ENCODE measurements at places on chromosomes 7 and 10. TPM values are rescaled to one million over a fixed set of nuclear protein-coding genes. Genes with fewer than 3 reads are reported as not detected.

DNA sequence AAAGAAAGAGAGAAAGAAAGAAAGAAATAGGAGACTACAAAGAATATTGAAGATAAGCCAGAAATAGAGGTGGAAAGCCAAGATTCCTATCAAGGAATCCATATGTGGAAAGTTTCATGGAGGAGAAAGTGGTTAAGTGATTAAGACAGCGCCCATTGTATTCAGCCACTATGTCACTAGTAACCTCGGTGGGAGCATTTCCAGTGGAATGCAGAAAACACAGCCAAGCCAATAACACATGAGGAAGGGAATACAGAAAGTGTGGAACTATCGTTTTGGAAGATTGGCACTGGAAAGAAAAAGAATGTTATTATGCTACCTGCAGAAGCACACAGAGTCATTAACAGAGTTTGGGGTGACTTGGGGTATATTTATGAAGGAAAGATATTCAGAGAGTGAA, 2.7 kb downstream of the MGAM2 start:
- peaks cover 2% of the 10 kb centered on the region for H3K27me3 ChIP-seq
- no peak overlapping the region for H3K27ac ChIP-seq
- no peak for DNase-seq
- H3K36me3 ChIP-seq: no peaks in the 10 kb centered on the region
- H3K4me1 ChIP-seq: no peaks in the 10 kb centered on the region

ZPBP gene
- not detected for total RNA-seq

GRCh38 chr7:106480161-106480579, 180.8 kb downstream of the CCDC71L start:
- H3K4me3 ChIP-seq: no peak overlapping the region
- H3K27me3 ChIP-seq: peaks cover 7% of the 10 kb centered on the region
- H3K4me1 ChIP-seq: no peaks in the 10 kb centered on the region
- no peaks in the 10 kb centered on the region for H3K36me3 ChIP-seq
- H3K27ac ChIP-seq: no peak overlapping the region

DNA sequence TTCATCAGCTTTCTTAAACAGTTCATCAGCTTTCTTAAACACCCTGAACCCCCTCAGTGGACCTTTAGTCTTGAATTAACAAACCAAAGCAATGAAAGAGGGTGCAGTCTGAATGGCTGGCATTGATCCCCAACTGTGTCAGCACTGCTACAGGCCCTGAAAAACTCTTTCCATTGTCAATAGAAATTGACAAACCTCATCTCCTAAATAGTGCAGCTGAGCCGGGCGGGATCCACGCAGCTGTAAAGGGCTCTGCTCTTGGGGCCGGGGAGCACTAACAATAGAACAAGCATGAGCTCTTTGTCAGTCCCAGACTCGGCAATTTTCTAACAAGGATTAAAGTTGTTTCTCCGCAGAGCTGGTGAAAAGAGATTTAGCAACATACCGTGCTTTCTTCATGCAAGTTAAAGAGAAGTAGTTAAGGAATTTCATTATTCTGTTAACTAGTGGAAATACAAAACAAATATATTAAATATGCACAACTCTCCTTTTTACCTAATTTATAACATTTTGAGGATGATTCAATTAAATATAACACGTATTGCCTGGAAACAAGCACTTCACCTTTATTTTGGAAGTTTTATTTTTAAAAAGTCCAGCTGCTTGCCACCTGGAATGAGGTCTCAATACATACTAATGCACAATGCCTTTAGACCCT, 24.7 kb upstream of the FEZF1 start:
- H3K36me3 ChIP-seq: no peaks in the 10 kb centered on the region
- no peak overlapping the region for H3K27ac ChIP-seq
- H3K27me3 ChIP-seq: no peaks in the 10 kb centered on the region
- DNase-seq: no peak

MOGAT3 gene
- total RNA-seq: 0.11 TPM

DNA sequence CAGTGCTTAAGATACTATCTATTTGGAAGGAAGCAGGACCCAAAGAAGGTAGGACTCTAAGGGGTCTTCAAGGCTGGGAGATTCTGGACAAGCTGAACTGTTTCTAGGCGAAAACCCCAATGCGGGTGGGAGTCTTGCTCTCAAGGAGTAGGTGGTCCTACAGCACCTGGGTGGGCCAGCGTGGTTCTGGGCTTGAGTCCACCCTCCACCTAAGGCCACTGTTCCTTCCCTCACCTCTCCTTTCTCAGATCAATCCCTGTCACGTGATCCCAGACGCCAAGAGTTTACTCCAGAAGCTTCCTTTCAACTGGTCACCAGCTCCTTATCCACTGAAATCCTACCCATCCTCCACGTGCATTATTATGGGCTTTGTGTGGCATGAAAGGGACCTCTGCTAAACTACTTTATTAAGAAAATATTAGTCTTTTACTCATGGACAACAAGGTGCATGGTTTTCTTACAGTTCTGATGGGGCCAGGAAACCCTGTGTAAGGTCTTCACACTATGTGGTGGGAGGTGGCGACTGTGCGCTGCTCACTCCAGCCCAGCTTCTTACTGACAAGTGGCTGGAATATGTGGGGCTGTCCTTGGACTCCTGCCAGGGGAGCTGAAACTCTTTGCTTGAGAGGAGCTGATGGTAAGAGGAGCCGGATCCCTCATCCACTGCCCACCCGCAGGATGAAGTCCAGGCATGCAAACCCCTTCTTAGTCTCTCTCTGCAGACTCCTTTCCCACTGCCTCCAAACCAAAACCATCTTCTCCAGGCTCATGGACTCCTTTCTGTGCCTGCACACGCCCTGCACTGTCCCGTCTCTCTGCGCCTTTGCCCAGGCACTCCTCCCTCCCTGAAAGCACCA, 1.6 kb downstream of the ZNF746 start:
- DNase-seq: no peak
- H3K27ac ChIP-seq: no peak overlapping the region
- H3K4me3 ChIP-seq: peak overlapping the region; percentile 73
- peaks cover 32% of the 10 kb centered on the region for H3K36me3 ChIP-seq

TNS3 gene
- 0.16 TPM for total RNA-seq

CTAGE4 gene
- 0.95 TPM for total RNA-seq

FZD1 gene
- 0.22 TPM for total RNA-seq

Data from CD4-positive, alpha-beta T cell (primary cell).